Osteocyte (in vitro differentiated cells): ENCODE measurements at places on chromosomes 12 and 14. TPM values are rescaled to one million over a fixed set of nuclear protein-coding genes. Genes with fewer than 3 reads are reported as not detected.

GRCh38 chr12:115755725-115756085 lies 521.8 kb downstream of the MED13L start:
- no peaks in the 10 kb centered on the region for H3K36me3 ChIP-seq
- H3K4me3 ChIP-seq = no peak overlapping the region
- no peaks in the 10 kb centered on the region for H3K4me1 ChIP-seq
- no peak overlapping the region for H3K27ac ChIP-seq
- DNase-seq = no peak

- peaks cover 31% of the 10 kb centered on the region for H3K4me1 ChIP-seq
- peak overlapping the region; percentile 28 for H3K27ac ChIP-seq
- peaks cover 32% of the 10 kb centered on the region for H3K27me3 ChIP-seq
- H3K4me3 ChIP-seq = no peak overlapping the region
- DNase-seq = no peak
- no peaks in the 10 kb centered on the region for H3K36me3 ChIP-seq
Observed at GRCh38 chr14:21038441-21039422, 3.4 kb upstream of the RNASE7 start.

- peaks cover 6% of the 10 kb centered on the region for H3K36me3 ChIP-seq
- DNase-seq = no peak
- no peaks in the 10 kb centered on the region for H3K27me3 ChIP-seq
- H3K27ac ChIP-seq = no peak overlapping the region
- H3K4me3 ChIP-seq = no peak overlapping the region
- peaks cover 17% of the 10 kb centered on the region for H3K4me1 ChIP-seq
Observed at GRCh38 chr12:12228402-12228801, 38.4 kb downstream of the LRP6 start.

The BIN2 gene
- not detected in 2 replicates for total RNA-seq

DNA sequence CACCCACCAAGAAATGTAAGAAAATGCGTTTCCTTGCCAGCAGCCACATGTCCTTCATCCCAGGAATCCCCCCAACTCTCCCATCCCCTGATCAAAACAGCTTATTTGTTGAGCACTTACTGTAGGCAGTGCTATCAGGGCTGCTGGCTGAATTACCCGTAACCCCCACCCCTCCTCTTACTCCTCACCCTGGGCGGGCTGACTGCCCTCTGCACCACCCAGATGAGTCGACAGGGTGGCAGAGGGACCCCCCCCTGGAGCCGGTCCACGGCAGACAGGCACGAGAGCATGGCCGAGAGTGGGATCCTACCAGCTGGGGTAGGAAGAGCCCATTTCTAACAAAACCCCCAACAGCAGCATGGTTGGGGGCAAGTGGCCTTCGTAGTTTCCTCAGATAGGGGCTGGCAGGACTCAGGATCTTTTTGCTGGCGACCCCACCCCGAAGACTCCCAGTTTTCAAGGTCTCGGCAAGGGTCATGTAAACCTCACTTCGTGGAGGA lies 1.1 kb upstream of the RHOF start:
- peaks cover 53% of the 10 kb centered on the region for H3K4me1 ChIP-seq
- H3K27ac ChIP-seq = peak overlapping the region; percentile 95
- no peaks in the 10 kb centered on the region for H3K27me3 ChIP-seq
- H3K36me3 ChIP-seq = peaks cover 10% of the 10 kb centered on the region
